NCI-H82 (cell line): ENCODE measurements at places on chromosomes 5 and 9.

DNA sequence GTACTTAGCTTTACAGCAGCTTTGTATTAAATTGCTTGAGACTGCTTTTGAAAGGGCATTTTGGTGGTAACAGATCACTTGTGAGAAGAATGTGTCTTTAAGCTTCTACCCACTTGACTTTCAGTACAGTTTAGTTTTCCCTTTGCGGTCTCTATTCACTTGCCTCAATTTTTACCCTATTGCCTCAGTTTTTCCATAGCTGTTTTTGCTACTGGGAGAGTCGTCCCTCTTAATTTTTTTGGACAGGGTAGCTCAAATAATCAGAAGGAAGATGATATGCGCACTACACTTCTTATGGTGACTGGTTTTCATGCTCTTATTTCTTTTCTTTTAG, 18.8 kb downstream of the UGCG start:
- DNase-seq, result no peak

DNA sequence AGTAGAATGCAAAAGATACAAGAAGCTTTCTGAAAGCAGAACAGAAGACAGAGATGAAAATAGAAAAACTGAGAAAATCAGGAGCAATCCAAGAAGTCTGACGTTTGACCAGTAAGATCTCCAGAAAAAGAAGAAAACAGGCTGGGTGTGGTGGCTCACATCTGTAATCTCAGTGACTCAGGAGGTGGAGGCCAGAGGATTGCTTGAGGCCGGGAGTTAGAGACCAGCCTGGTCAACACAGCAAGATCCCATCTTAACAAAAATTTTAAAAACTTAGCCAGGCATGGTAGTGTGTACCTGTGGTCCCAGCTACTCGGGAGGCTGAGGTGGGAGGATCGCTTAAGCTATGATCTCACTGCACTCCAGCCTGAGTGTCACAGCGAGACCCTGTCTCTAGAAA, 15.9 kb downstream of the RETREG1 start:
- DNase-seq, result no peak

DNA sequence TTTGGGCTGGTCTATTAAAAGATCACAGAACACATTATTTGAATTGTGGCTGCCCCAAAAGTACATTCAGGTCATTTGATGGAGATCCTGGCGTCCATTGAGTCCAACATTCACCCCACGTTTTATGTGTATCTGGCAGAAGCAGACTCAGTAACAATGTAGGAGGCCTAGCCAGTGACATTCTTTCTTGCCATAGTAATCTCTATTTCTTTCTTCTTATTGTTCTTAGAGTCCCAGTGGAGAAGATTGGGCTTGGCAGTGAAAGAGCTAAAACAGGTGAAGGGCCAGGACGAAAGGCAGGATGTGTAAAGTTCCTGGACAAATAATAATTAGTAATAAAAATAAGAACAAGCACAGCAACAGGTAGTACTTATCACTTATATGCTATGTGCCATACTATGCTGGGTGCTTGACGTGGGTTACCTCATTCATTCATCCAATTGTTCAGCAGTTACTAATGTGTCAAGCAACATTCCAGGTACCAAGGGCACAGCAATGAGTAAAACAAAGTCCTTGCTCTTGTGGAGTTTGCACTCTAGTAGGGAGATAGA, 12.6 kb upstream of the ANKH start:
- DNase-seq, result no peak

DNA sequence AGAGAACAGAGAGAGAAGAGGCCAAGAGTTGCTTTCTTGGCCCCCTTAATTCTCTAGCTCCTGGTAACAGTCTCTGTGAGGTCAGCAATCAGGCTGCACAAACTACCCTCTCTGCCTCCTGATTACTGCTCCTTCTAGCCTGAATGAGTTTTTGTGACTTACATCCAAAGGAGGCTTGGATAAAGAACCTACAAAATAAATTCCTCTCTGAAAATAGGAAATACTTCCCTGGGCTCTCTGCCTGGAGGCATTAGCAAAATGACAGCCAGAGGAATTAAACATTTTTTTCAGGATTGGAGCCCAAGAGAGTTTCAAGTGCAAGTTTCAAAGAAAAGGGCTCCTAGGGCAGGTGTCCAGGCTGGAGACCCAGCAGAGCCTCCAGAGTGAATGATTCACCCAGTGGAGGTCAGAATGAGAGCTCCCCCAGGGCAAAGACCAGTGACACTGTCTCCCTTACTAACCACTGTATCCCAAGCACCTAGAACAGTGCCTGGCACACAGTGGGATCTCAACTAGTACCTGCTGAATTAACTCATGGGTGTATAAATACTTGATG, 162.5 kb downstream of the SPOCK1 start:
- no peak for DNase-seq

GRCh38 chr9:109908459-109909390, 128.7 kb downstream of the PALM2AKAP2 start:
- DNase-seq, result no peak
